ENCODE measurements at places on chromosomes 2 and 18.

GRCh38 chr2:3595404-3595803, 492 bp downstream of the COLEC11 start:
- no peaks in the 10 kb centered on the region for H3K4me1 ChIP-seq
- no peak for DNase-seq
- no peak overlapping the region for H3K4me3 ChIP-seq

DNA sequence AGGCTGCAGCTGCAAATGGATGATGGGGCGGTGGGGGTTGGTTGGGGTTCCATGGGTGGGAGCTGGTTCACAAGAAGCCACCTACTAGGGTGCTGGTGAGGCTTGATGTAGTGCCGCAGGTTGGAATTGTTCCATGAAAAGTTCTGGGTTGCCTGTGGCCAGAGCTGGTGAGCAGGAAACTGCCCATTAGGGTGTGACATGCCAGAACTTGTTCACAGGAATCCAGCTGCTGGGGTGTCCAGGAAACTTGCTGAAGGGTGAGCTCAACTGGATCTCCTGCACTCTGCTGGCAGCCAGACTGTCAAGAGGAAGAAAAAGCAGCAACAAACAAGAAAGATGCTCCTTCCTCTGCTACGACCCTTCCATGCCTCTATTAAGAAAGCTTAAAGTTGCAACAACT, 48.8 kb downstream of the MAP3K20 start:
- no peaks in the 10 kb centered on the region for H3K27me3 ChIP-seq
- H3K36me3 ChIP-seq, result peaks cover 15% of the 10 kb centered on the region
- H3K4me3 ChIP-seq, result peak overlapping the region; percentile 43
- H3K27ac ChIP-seq, result peak overlapping the region; percentile 89
- DNase-seq, result peak; percentile 94
- peaks cover 58% of the 10 kb centered on the region for H3K4me1 ChIP-seq

GRCh38 chr2:202039278-202040078, 5.8 kb downstream of the FZD7 start:
- no peak for DNase-seq
- no peaks in the 10 kb centered on the region for H3K4me1 ChIP-seq
- H3K27ac ChIP-seq, result no peak overlapping the region
- H3K36me3 ChIP-seq, result peaks cover 3% of the 10 kb centered on the region
- H3K27me3 ChIP-seq, result no peaks in the 10 kb centered on the region

- H3K27ac ChIP-seq, result peak overlapping the region; percentile 98
- peak; percentile 87 for DNase-seq
- no peaks in the 10 kb centered on the region for H3K27me3 ChIP-seq
- H3K36me3 ChIP-seq, result peaks cover 70% of the 10 kb centered on the region
- peaks cover 43% of the 10 kb centered on the region for H3K4me1 ChIP-seq
- peak overlapping the region; percentile 47 for H3K4me3 ChIP-seq
Observed at GRCh38 chr2:29123617-29124349, 8.6 kb downstream of the CLIP4 start.

Data from MCF 10A (cell line).